ENCODE measurements at places on chromosomes 7 and 10. TPM values are rescaled to one million over a fixed set of nuclear protein-coding genes. Genes with fewer than 3 reads are reported as not detected.

- no peak overlapping the region for H3K27ac ChIP-seq
- H3K36me3 ChIP-seq, result no peaks in the 10 kb centered on the region
- no peaks in the 10 kb centered on the region for H3K4me1 ChIP-seq
Observed at GRCh38 chr7:158364451-158364850, 223.2 kb downstream of the PTPRN2 start.

NAT16 gene
- total RNA-seq, result not detected

- H3K4me1 ChIP-seq, result peaks cover 45% of the 10 kb centered on the region
- H3K27me3 ChIP-seq, result no peaks in the 10 kb centered on the region
- no peak overlapping the region for H3K4me3 ChIP-seq
- no peaks in the 10 kb centered on the region for H3K36me3 ChIP-seq
Observed at GRCh38 chr10:7563368-7563767, 103.4 kb downstream of the ITIH5 start.

LLCFC1 gene
- not detected for total RNA-seq

VKORC1L1 gene
- 20.0 TPM for total RNA-seq

DNA sequence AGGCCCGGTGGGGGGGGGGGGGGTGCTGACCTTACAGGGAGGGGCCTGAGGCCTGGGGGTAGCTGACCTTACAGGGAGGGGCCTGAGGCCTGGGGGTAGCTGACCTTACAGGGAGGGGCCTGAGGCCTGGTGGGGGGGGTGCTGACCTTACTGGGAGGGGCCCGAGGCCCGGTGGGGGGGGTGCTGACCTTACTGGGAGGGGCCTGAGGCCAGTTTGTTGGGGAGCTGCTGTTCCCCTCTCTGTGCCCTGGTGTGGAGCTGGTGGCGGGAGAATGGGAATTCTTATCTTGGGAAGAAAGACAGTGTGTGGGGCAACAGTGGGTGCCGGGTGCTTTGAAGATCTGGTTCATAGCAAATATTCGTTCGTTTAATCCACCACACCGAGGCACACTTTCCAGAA lies 46.6 kb upstream of the CFAP46 start:
- H3K27ac ChIP-seq, result no peak overlapping the region
- DNase-seq, result no peak
- H3K27me3 ChIP-seq, result peaks cover 56% of the 10 kb centered on the region
- H3K4me3 ChIP-seq, result no peak overlapping the region
- no peaks in the 10 kb centered on the region for H3K4me1 ChIP-seq

PLEKHS1 gene
- not detected for total RNA-seq

DNA sequence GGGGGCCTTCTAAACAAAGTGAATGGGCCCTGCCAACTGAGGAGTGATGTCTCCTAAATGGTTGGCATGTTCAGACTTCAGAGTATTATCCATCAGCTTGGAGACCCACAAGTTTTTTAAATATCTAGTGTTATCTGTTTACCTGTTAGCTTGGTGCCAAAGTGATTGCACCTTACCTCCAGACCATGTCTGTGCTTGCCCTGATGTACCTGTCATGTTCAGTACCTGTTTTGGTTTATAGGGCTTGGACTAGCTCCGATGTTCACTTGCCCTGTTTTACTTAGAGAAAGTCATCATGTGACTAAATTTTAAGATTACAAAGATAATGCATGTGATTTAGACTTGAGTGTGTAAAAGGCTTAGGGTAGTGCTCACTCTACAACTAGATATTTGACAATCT lies 67.7 kb downstream of the CNNM2 start:
- H3K27ac ChIP-seq, result no peak overlapping the region
- no peak overlapping the region for H3K4me3 ChIP-seq
- H3K36me3 ChIP-seq, result no peaks in the 10 kb centered on the region
- H3K27me3 ChIP-seq, result no peaks in the 10 kb centered on the region
- H3K4me1 ChIP-seq, result no peaks in the 10 kb centered on the region
